ENCODE measurements at places on chromosomes 5 and 9. TPM values are rescaled to one million over a fixed set of nuclear protein-coding genes. Genes with fewer than 3 reads are reported as not detected.

Gene PCDHB13
- polyA plus RNA-seq = 1.7 TPM

Gene DNAJC25
- polyA plus RNA-seq = 8.0 TPM

Gene CAMK4
- 0.17 TPM for polyA plus RNA-seq

Gene CXCL14
- polyA plus RNA-seq = 156 TPM

Gene MARVELD2
- polyA plus RNA-seq = 0.61 TPM

Gene SWI5
- polyA plus RNA-seq = 45.3 TPM

Gene FOXD4L4
- polyA plus RNA-seq = 0.22 TPM

Gene LOX
- 29.7 TPM for polyA plus RNA-seq

Gene PCDHGA4
- polyA plus RNA-seq = 0.34 TPM

Gene ST8SIA4
- 3.1 TPM for polyA plus RNA-seq

Gene DAB2IP
- polyA plus RNA-seq = 9.7 TPM

Gene PCDHA11
- polyA plus RNA-seq = 0.03 TPM

Gene PCDHAC1
- not detected for polyA plus RNA-seq

Gene TAF11L5
- not detected for polyA plus RNA-seq

Gene PKD2L2
- polyA plus RNA-seq = not detected

Gene MTAP
- polyA plus RNA-seq = 13.4 TPM

Gene NPR3
- 2.3 TPM for polyA plus RNA-seq

Gene EIF4EBP3
- 40.6 TPM for polyA plus RNA-seq

Gene CDH9
- polyA plus RNA-seq = not detected

Gene ABCA1
- 38.1 TPM for polyA plus RNA-seq

Gene GPR151
- not detected for polyA plus RNA-seq

Gene FIBCD1
- 0.18 TPM for polyA plus RNA-seq

Gene PCDHGA10
- polyA plus RNA-seq = 1.8 TPM

Gene SELENOP
- polyA plus RNA-seq = 228 TPM

Gene PCDHA10
- not detected for polyA plus RNA-seq

Gene TTC39B
- 1.4 TPM for polyA plus RNA-seq

Gene MFAP3
- 9.2 TPM for polyA plus RNA-seq

Gene ZFP37
- 1.3 TPM for polyA plus RNA-seq

Gene CTXN3
- not detected for polyA plus RNA-seq

Gene IDNK
- polyA plus RNA-seq = 6.9 TPM

Gene DMRT3
- 0.05 TPM for polyA plus RNA-seq

Gene FGF10
- polyA plus RNA-seq = 3.5 TPM

Gene PCSK5
- polyA plus RNA-seq = 2.1 TPM

Gene CCDC171
- 0.97 TPM for polyA plus RNA-seq

Gene TMEM141
- polyA plus RNA-seq = 81.8 TPM

Gene PCDHB7
- 0.20 TPM for polyA plus RNA-seq

Gene KIF4B
- not detected for polyA plus RNA-seq

Gene BTNL8
- polyA plus RNA-seq = 0.34 TPM

Gene PAPPA
- 2.9 TPM for polyA plus RNA-seq

Gene CKMT2
- 16.2 TPM for polyA plus RNA-seq

Gene LRRC19
- not detected for polyA plus RNA-seq

Gene ARHGEF39
- polyA plus RNA-seq = 0.82 TPM

Gene SLC1A3
- polyA plus RNA-seq = 10.0 TPM

Gene INSL4
- polyA plus RNA-seq = not detected

Gene NTRK2
- 11.7 TPM for polyA plus RNA-seq

Gene PTPDC1
- 4.4 TPM for polyA plus RNA-seq

Measured in adipose tissue (tissue), 3 donors.